ENCODE measurements at places on chromosomes 3 and 15.

DNA sequence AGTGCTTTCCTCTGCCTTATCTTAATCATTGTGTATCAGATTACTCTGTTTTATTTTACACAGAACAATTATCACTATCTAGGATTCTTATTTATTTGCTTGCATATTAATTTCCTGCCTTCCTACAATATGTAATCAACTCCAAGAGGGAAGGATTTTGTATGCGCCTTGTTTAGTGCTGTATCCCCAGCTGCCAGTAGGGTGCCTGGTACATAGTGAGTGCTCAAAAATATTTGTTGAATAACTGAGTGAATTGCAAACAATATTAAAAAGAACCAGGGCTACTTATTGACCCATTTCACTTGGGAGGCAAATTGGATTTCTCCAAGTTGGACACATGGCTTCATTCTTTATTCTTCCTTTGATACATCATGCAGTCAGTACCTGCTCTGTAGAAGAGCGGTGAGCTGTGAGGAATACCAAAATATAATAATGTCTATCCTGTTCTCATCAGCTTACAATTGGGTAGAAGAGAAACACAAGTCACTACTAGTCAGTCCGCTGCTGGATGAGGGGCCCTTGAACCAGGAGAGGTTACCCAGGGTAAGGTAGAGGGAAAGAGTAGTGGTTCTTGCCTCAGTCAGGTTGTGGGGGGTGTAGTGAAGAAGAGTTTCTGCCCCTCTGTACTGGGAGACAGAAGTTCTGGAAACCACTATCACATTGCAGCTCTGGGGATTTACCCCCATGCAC is 233.9 kb upstream of the ZBTB20 start:
- DNase-seq = no peak

DNA sequence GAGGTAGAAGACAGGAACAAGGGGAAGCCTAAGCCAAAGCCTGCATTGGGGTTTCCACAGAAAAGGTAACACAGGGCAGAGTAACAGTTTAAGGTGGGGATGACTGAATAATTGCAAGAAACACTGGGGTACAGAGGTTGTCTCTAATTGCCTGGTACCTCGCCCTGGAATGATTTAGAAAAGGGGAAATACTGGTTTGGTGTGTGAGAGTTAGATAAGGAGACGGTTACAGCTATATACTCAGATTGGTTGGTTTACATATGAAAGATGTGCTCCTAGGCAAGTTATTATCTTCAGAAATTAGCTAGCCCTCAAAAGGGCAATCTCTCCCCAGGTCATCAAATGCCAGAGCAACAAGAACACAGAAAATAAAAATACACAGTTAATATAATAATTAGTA is 58.8 kb downstream of the SMARCC1 start:
- DNase-seq = no peak

DNA sequence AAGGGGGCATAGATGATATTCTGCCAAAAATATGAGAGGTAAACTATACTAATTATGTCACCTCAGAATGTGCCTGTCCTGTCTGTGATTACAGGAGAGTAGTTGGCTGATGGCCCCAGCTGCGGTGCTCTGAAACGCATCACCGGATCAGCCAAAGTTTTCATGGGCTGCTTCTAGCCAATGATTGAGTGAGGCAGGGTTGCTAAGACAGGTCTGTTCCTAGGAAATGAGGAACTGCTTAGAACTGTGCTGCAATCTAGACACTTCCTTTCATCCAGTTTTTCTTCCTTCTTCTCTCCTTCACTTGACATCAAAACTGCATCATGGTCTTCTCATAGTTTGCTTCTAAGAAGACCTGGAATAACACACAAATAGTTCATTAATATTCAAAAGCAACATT is 124.0 kb downstream of the KCNH8 start:
- DNase-seq = no peak

DNA sequence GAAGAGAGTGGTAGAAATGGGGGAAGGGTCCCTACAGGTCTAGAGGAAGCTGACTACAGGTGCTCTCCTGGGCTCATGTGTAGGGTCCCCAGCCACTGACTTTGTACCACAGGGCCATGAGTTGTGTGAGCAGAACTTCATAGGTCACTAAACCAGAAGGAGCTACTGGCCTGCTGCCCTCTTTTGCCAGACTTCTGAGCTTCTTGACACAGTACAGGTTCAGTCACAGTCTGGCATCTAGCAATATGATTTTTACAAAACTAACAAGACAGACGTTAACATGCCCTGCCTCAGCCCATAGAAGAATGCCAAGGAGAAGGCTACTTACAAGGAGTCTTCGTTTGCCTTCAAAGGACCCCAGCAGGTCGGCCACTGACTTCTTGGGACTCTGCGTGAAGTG is 3.2 kb downstream of the CCDC80 start:
- no peak for DNase-seq

GRCh38 chr3:100719136-100719535 is 9.8 kb downstream of the TFG start:
- DNase-seq = no peak

DNA sequence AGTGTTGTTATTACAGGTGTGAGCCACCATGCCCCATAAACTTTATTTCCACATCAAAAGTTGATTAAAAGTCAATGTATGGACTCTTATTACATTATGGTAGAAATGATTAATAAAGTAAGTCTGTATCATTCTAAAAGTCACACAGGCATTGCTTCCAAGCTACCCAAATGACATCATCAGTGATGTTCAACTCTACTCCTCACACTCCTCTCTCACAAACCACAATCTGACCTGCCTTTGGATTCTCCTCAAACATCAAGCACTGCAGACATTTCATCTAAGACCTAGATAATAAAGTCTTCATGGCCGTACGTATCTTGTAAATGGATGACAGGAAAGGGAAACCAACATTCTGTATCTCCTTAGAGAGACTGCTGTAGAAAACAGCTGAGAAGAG is 68.0 kb downstream of the SMARCC1 start:
- DNase-seq = no peak

DNA sequence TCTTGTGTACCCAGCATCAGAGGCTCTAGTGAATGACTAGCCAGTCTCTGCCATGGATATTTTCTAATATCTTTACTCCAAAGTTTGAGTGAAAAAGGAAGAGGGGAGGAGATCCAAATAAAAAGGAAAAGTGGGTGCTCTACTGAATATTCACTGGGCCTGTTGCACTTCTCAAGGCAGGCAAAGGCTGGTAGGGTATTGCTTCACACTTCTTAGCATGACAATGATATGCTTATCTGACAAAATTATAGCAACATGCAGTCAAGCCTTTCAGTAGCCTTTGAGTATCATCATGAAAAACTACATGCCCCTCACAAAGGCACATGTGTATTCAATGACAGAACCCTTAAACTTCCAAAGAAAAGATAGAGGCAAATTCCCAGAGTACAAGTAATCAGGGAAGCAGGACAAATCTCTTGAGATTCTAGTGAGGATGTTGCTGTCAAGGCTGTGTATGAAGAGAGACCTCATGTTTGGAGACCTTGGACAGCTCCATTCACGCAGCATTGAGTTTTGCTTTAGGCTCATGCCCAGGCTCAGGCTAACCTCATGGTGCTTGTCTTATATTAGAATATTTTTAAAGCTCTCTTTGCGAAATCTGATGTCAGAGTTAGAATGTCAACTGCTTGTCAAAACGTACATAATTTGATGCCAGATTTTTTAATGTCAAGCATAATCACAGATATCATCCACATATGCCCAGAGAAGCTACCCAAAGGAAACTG is 506.9 kb downstream of the OCA2 start:
- DNase-seq = no peak

- DNase-seq = no peak
Observed at GRCh38 chr3:55343486-55344357, 143.4 kb downstream of the WNT5A start.

DNA sequence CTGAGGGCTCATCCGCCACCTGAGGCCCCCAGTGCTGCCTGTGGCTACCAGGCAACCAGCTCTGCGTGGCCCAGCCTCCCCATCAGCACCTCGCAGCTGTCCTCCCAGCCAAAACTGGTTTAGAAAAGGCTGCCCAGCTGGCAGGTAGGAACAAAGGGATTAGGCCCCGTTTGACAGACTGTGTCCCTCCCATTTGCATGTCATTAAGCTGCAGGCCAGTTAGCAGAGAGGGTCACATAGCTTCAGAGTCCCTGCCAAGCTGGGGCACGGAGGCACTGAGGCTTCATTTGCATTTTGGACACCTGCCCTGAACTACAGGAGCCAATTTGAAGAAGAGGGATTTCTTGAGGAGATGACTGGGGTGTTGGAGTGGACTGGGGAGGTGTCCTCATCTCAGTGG is 177.9 kb downstream of the TLE3 start:
- no peak for DNase-seq

- DNase-seq = no peak
Observed at GRCh38 chr3:181755959-181756358, 44.2 kb downstream of the SOX2 start.

GRCh38 chr3:136979684-136980083 is 21.9 kb downstream of the IL20RB start:
- DNase-seq = no peak

DNA sequence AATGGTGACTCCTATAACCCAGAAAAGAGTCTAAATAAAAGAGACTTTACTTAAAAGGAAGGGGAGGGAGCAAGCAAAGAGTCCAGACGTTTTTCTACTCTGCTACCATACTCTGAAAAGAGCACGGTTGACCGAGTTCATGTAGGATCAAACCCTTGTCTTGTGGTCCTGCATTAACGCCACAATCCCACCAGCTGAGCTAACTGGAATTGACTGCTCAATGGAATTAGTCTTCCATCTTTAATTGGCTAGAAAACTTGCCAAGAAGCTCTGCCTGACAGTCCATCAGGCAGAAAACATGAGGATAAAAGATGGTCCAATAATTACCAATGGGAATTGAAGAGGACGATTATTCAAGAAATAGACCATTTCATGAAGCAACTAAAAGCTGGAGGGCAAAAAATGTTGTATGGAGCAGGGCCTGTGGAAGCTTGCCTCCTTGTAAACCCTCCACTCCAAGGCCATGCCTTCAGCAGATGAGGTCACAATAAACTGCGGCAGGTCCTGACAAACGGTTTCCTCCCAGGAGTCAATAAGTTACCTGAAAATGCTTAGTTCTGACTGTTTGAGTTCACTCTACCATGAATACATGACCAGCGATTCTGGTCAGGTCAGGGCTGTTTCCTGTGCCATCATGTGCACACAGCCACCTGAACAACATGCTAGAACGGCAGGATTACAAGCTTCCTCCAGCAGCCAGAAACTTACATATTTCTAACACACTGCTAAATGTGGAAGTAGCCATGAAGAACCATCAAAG is 35.6 kb upstream of the ARHGEF3 start:
- no peak for DNase-seq

- no peak for DNase-seq
Observed at GRCh38 chr15:55775316-55775715, 32.4 kb upstream of the PRTG start.

DNA sequence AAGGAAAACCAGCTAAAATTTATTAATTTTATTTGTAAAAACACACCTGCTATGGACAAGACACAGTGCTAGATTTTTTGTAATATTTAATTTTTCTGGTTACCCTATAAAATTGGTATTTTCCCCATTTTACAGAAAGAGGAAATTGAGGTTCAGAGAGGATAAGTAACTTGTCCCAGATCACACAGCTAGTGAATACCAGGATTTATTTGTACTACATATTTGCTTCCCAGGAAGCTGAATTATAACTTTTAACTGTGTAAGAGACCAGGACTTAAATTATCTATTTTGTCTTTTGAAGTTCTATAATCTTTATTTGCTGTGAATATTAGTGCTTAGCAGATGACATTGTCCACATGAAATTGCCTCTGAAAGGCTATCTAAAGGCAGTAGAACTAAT is 49.7 kb downstream of the MAP2K5 start:
- DNase-seq = no peak

- no peak for DNase-seq
Observed at GRCh38 chr15:69154684-69155083, 5.8 kb upstream of the GLCE start.

GRCh38 chr3:180403156-180403555 is 198.8 kb upstream of the TTC14 start:
- DNase-seq = no peak

DNA sequence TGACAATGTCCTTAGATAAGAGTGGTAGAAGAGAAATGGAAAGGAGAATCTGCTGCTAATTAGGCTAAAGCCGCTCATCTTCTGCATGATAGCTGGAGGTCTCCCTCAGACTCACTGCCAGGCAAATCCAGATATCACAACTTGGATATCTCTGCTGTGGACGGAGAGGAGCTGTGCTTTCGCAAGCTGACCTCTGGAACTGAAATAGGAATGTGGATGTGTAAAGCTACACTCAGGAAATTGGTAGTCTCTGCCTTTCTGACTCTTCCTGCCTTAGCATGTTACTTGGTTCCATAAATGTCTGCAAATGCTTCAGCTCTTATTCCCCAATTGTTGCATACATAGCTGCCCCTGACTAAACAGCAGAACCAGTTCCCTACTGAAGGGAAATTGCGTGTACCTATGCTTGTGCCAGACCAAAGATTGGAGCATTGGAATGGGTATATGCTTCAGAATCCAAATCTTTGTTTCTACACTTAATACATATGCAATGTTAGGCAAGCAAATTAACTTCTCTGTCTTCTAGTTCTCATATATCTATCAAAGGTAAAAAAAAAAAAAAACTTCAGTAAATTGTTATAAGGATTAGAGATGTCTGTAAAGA is 74.7 kb upstream of the ROBO2 start:
- no peak for DNase-seq

DNA sequence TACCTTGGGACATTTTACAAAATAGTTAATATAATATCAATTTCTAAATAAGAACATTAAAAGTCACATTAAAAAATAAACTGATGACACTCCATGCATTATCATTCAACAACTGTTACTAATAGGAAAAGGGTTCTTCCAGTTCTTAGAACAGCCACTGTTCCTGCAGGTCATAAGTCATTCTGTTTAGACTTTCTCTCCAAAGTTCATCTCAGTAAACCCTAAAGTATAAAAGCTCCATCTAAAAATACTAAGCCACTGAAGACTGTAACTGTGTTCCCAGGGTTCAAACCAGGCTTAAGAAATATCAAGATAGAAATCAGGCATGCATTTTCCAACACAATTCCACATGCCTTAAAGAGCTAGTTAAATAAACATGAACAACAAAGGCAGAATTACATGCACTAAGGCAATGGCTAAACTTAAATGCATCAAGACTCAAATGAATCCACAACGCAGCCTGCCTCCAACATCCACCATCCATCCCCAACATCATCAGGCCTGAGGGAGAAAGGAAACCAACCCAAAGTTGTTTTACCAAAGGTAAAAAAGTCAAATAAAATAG is 46.2 kb downstream of the DMXL2 start:
- DNase-seq = no peak

DNA sequence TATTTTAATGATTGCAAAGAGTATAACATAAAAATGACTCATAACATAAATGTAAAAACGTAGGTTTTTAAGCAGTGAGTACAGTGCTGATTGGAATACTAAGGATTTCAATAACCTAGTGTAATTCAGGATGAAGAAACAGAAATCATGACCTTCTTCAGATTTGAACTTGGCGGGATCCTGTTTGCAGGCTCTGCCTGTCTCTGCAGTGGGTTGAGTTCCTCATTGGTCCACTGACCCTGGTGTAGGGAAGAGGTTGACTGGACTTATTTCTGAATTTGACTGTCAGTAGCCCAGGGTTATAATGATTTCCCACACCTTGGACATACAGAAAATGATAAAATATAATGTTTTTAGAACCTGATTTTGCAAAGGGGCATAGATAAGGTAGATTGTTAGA is 171.7 kb downstream of the FNDC3B start:
- no peak for DNase-seq

Data from NCI-H187 (cell line).